ENCODE measurements at places on chromosomes 1 and 21.

DNA sequence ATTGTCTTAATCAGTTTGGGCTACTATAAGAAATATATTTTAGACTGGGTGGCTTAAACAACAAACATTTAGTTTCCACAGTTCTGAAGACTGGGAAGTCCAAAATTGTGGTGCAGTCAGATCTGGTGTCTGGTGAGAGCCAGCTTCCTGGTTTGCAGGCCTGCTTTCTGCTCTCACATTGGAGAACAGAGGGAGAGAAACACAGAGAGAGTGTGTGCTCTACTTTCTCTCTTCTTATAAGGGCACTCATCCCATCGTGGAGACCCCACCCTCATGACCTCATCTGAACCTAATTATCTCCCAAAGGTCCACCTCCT is 4.1 kb downstream of the LEPR start:
- DNase-seq, result no peak

DNA sequence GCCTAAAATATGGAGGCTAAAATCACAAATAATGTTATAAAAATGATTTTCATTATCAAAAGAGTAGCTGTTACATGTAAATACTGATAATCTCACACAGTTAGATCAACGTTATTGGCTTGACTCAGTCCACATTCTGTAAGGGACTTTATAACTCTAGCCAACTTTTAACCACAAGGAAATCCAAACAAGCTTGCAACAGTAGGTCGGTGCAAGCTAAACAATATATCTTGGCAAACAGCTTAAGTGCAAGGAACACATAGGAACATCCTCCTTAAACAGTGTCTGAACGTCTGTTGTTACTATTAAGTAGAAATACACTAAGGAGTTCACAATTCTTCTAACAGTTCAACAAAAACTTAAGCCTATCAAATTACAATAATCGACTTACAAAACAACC is 126.7 kb downstream of the EIF4G3 start:
- DNase-seq, result no peak

DNA sequence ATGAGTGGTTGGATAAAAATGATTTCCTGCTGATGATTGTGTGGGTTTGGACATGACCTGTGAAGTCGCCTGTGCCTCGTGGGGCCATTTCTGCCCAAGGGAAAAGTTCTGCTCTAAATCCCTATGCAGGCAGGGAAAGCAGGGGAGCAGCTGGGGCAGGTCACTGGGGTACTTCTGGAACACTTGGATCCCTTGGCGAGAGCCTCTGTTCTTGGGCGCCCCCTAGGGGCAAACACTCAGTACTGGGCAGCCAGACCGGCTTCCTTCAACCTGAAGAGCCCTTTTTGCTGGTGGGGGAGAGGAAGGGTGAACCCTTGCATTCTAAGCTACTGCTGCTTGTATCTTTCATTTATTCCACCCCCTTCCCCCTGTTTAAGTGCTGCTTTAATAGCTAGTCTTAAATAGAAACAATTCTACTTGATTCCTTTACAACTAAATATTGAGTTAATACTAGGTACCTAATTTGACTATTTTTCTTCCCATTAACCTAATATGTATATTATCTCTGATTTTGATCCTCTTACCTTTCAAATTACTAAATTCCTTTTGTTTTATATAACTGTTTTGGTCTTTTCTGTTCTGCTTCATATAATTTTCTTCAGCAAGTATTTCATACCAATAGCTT is 5.1 kb upstream of the CLEC20A start:
- no peak for DNase-seq

GRCh38 chr1:206800411-206800810 is 28.1 kb upstream of the IL10 start:
- no peak for DNase-seq

DNA sequence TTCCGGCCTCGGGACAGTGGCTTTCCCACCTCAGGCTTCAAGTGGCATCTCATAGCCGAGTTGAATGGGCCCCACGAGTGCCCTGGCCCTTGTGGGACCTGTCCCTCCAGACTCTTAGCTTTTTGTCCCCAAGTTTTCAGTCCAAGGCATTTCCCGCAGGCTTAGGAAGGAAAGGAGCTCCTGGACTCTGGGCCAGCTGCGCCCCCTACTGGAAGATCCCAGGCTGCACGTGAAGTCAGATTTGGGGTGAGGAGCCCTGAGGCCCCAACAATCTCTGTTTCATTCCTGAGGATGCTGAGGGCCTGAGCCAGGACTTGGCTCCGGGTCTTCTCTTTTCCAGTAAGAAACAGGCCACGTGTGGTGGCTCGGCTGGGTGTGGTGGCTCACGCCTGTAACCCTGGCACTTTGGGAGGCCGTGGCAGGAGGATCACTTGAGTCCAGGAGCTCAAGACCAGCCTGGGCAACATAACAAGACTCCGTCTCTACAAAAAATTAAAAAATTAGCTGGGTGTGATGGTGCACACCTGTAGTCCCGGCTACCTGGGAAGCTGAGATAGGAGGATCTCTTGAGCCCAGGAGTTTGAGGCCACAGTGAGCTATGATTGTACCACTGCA is 67.4 kb downstream of the ARHGEF10L start:
- no peak for DNase-seq

DNA sequence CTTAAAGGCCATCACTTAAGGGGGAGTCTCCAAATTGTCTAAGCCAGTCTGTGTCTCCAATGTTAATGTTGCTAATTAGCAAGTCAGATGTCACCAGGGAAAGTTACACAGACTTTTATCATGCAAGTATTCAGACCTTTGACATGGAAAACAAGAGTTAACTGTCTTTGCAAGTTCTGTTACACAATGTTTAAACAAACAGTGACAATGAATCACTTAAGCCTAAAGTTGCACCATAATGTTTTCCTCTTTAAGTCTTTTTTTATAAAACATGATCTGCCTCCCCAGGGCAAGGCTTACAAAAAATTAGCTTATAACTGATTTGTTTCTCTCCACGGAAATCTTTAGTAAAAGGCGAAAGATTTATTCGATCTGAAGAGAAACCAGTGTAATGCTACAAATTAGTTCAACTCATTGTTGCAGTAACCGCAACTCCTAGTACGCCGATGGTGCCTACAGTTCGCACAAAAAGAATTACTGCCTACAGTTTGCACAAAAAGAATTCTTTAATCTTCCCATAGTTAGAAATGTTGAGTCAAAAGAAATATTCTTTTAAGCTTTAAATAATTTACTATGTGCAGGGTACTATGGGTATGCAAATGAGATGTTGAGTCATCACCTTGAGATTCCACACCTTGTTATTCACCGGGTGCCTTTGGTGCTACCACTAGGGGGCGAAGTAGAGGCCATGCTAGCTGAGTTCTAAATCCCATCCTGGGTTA is 45.3 kb downstream of the HHAT start:
- DNase-seq, result peak; percentile 39

- no peak for DNase-seq
Observed at GRCh38 chr1:173448945-173449344, 28.2 kb upstream of the PRDX6 start.

GRCh38 chr1:156461781-156462647 is 38.6 kb downstream of the MEF2D start:
- DNase-seq, result no peak

GRCh38 chr1:160708801-160709200 is 2.8 kb downstream of the CD48 start:
- no peak for DNase-seq

GRCh38 chr21:42558846-42559245 is 45.2 kb downstream of the SLC37A1 start:
- DNase-seq, result no peak

- DNase-seq, result no peak
Observed at GRCh38 chr1:203038217-203038741, 12.0 kb downstream of the PPFIA4 start.

- no peak for DNase-seq
Observed at GRCh38 chr1:202752774-202753173, 42.5 kb upstream of the SYT2 start.

- DNase-seq, result no peak
Observed at GRCh38 chr1:157952601-157953000, 40.8 kb upstream of the KIRREL1 start.

- peak; percentile 52 for DNase-seq
Observed at GRCh38 chr21:42818328-42818749, 61.0 kb downstream of the WDR4 start.

- peak; percentile 6 for DNase-seq
Observed at GRCh38 chr1:162854245-162854882, 6.6 kb downstream of the CCDC190 start.

GRCh38 chr1:3811595-3811911 is 15.3 kb upstream of the LRRC47 start:
- DNase-seq, result no peak

GRCh38 chr1:239718997-239719628 is 332.7 kb downstream of the CHRM3 start:
- DNase-seq, result no peak

GRCh38 chr1:199204231-199204630 is 565.4 kb downstream of the PTPRC start:
- no peak for DNase-seq

- DNase-seq, result no peak
Observed at GRCh38 chr1:13922466-13923110, 222.6 kb downstream of the PRDM2 start.

DNA sequence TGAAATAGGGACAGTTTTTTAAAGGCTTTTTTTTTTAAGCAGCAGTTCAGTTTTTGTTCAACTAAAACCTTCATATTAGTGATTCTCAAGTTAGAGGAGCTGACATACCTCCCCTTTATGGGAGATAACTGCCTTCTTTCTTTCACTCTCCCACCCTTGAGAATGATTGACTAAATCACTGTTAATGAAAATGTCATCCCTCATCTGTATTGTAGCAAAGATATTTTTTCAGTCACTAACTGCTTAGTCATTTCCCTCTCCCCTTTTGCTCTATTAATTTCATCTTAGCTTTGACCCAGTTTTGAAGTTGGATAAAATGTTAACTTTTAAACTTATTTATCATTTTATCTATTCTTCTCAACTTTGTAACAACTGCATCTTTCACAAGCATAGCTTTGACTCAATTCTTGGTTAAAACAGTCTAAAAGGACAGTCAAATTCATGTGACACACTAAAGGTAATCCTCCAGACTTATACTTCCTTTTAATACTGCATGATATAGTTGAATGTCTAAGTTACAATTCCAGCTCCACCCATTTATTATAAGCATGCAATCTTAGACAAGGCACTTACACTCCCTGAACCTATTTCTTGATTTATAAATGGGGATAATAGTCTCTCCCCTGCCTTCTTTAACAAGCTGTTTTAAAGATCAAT is 17.1 kb downstream of the CAPZA1 start:
- no peak for DNase-seq

- no peak for DNase-seq
Observed at GRCh38 chr1:240797050-240797449, 185.1 kb upstream of the GREM2 start.

DNA sequence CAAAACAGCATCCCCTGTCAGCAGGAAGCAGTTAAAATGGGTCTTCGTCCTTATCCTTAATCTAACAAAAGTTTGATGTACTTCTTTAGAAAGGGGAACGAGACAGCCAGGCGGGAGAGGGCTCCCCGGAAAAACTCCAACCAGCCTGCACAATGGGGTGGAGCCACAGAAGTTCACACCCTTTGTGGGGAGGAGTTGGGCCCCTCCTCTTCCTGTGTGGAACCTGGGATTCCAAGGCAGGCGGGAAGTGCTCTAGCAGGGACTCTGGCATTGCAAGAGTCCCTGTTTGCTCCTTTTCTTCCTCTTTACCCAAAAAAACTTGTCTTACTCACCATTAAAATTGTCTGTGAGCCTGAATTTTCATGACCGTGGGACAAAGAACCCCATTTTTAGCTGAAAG is 47.7 kb downstream of the FCRL5 start:
- no peak for DNase-seq

DNA sequence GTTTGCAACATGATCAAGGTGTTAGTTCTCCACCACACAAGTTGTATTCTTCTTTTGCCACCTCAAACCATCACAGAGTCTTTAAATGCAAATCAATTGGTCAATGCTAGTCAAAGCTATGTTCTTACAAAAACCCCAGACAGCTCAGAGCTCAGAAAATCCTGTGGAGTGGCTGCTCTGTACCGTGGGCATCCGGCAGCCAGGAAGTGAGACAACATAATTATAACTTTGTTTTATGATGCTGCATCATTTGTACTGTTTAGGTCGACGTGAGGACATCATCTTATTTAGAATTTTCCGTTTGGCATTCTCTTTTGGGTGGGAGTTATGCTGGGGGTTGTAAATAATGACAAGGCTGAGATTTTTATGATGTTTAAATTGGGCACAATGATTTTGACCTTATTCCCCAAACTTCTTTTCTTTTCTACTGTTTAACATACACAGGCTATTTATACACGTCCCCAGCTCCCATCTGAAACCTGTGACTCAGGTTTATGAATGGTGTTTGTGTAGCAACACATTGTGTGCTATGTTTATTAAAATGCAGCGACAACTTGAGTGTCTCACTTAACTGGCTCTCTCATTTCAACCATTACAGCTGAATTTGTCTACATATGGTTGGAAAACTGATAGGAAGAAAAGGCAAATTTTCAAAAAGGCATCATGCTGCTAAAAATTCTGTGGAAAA is 124.0 kb downstream of the CNIH3 start:
- no peak for DNase-seq

GRCh38 chr21:38913120-38913892 is 107.6 kb downstream of the ETS2 start:
- DNase-seq, result no peak

DNA sequence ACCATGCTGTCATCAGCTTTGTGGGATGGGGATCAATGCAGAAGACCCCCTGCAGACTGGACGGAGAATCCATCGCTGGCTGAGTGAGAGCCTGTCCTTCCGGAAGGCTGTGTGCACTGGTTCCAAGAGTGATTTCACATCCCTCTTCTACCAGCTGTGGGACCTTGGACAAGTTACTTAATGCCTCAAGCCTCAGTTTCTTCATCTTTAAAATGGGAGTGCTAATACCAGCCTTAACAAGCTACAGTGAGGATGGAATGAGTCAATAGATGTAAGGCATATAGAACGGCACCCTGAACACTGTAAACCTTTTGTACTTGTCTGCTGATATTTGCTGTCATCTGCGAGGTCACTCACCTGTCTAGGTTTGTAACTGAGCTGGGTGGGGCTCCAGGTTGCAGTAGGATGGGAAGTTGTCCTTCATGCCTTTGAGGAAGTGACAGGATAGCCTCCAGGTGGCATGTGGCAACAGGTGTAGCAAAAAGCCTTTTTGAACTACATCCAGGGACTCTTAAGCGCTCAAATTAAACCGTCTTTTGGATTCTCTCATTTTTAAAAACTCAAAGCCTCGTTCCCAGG is 27.5 kb downstream of the TMEM51 start:
- DNase-seq, result no peak

DNA sequence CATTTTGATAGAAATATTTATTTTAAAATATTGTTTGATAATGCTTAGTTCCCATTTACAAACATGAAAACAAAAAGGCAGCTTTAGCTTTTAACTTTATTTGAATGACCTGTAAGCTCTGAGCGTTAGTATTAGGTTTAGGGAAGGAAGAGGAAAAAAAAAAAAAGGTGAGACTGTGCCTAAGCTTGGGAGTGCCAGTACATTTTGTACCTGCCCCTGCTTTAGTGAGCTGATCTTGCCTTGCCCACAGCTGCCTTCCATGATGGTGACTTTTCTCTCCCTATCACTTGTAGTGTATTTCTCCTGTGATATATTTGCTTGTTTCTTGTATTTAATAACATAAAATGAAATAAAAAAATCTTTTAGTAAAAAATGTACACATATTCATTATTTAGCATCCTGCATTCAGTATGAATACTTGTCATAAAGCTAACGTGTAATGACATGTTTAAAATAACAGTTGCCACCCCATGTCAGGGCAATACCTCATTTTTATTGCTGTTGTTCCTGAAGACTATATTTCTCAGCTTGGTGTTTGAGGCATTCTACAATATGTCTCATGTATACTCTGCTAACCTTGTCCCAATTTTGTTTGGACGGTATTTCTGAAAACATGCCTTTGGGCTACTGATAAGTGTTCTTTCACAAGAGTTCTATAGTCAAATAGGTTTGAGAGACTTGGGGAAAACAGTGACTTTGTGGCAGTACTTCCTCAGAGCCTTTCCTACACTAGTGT is 76.3 kb downstream of the NEK7 start:
- DNase-seq, result no peak
